Activated CD8-positive, alpha-beta T cell treated with anti-CD3 and anti-CD28 coated beads, Interleukin-2, amount 10 ng/mL, durations not matched to agents 7 days and 5 days (primary cell): ENCODE measurements at places on chromosomes 2 and 18. TPM values are rescaled to one million over a fixed set of nuclear protein-coding genes. Genes with fewer than 3 reads are reported as not detected.
A peak's percentile ranks its signal among the peaks of the same experiment; 100 is the strongest.

- H3K4me3 ChIP-seq: no peak overlapping the region
- no peaks in the 10 kb centered on the region for H3K27me3 ChIP-seq
- peak; percentile 65 for DNase-seq
- no peak overlapping the region for H3K27ac ChIP-seq
These were observed 51.8 kb downstream of the USP34 start for GRCh38 chr2:61419129-61419528.

DNA sequence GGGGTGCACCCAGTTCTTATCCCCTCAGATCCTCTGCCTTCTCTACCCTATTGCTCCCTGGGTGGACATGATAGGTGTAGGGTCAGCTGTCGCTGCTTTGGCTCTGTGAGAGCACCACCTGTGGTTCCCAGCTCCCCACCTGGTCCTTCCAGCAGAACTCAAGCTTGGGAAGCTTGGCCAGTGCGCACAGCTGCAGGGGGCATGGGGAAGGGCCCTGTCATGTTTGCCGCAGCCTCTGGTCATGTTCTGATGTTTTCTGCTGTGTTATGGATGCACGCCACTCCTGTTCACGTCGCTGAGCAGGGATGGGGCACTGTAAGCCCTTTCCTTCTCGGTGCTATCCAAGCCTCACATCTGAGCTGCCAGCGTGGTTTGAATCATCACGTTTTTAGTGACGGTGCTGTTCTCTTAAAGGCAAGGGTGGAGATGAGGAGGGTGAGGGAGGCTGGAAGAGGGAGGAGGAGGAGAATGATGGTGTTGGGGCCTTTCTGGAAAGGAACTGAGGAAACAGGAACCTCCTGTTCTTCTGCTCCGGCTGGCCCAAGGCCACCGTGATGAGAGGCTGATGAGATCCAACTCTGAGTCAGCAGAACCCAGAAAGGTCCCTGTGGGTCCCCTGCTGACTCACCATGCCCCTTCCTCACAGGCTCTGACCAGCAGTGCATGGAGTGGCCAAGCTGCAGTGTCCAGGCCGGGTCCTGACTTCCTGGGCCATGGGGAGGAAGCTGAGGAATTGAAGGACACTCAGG, 78.0 kb downstream of the LIPG start:
- H3K27ac ChIP-seq: no peak overlapping the region
- peaks cover 9% of the 10 kb centered on the region for H3K27me3 ChIP-seq
- H3K4me1 ChIP-seq: no peaks in the 10 kb centered on the region
- no peaks in the 10 kb centered on the region for H3K36me3 ChIP-seq
- H3K4me3 ChIP-seq: no peak overlapping the region

GRCh38 chr2:16208921-16209320, 268.6 kb downstream of the MYCN start:
- H3K27me3 ChIP-seq: peaks cover 5% of the 10 kb centered on the region
- H3K36me3 ChIP-seq: no peaks in the 10 kb centered on the region
- no peak for DNase-seq
- no peak overlapping the region for H3K4me3 ChIP-seq
- no peak overlapping the region for H3K27ac ChIP-seq
- no peaks in the 10 kb centered on the region for H3K4me1 ChIP-seq

DNA sequence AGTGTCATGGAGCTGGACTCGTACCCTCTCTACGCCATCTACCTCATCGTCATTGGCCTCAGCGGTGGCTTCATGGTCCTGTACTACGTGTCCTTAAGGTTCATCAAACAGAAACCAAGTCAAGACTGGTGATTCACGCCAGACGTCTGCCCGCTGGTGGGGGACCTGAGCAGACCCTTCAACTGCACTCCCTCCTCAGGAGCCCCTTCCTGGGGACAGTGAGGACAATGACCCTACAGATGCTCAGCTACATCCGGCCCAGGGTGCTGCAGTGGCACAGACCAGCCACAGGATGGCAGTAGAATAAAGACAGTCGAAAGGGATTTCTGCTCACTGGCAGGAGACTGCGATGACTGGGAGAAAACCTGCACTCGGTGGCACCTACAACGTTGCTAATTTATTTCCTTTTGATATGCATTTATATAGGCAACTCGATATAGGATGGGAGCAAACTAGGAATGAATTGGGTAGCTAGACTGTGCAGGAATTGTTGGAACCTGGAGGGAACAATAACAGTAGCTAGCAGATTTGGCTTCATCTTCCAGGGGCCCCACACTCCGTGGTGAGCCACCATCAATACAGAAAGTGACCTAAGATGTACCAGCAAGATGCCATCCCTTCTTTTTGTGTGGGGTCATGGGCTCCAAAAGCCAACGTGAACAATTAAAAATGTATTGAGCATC, 39.2 kb downstream of the ABCG8 start:
- H3K27me3 ChIP-seq: peaks cover 2% of the 10 kb centered on the region
- no peaks in the 10 kb centered on the region for H3K36me3 ChIP-seq
- DNase-seq: peak; percentile 75
- no peak overlapping the region for H3K27ac ChIP-seq

- no peaks in the 10 kb centered on the region for H3K4me1 ChIP-seq
- H3K36me3 ChIP-seq: no peaks in the 10 kb centered on the region
- H3K27ac ChIP-seq: no peak overlapping the region
These were observed 248.7 kb downstream of the SOX11 start for GRCh38 chr2:5940596-5941535.

- H3K27ac ChIP-seq: no peak overlapping the region
- no peak for DNase-seq
- H3K4me3 ChIP-seq: no peak overlapping the region
- peaks cover 7% of the 10 kb centered on the region for H3K4me1 ChIP-seq
These were observed 82.9 kb downstream of the NFATC1 start for GRCh38 chr18:79478484-79479115.

DNA sequence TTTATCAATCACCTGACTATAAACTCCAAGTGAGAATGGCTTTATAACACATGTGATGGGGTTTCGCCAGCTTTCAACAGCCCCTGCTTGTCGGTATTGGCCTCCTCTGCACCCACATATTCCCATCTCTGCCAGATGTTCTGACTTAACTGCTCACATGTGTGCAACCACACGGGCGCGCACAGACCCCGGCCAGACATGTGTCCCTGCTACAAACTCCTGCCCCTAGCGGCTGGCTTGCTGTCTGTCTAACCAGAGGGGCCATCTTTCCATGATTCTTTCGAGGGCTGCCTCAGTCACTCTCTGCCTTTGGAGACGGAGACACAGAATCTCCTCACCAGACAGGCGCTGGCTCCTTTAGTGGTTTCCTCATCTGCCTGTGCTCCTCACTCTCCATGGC, 15.3 kb downstream of the STON1 start:
- no peak overlapping the region for H3K4me3 ChIP-seq
- no peaks in the 10 kb centered on the region for H3K27me3 ChIP-seq
- no peak overlapping the region for H3K27ac ChIP-seq
- no peaks in the 10 kb centered on the region for H3K36me3 ChIP-seq
- no peaks in the 10 kb centered on the region for H3K4me1 ChIP-seq

- H3K36me3 ChIP-seq: no peaks in the 10 kb centered on the region
- H3K27me3 ChIP-seq: no peaks in the 10 kb centered on the region
- no peak overlapping the region for H3K27ac ChIP-seq
- DNase-seq: no peak
- H3K4me3 ChIP-seq: no peak overlapping the region
These were observed 70.5 kb downstream of the KCNG2 start for GRCh38 chr18:79868168-79868784.

DNA sequence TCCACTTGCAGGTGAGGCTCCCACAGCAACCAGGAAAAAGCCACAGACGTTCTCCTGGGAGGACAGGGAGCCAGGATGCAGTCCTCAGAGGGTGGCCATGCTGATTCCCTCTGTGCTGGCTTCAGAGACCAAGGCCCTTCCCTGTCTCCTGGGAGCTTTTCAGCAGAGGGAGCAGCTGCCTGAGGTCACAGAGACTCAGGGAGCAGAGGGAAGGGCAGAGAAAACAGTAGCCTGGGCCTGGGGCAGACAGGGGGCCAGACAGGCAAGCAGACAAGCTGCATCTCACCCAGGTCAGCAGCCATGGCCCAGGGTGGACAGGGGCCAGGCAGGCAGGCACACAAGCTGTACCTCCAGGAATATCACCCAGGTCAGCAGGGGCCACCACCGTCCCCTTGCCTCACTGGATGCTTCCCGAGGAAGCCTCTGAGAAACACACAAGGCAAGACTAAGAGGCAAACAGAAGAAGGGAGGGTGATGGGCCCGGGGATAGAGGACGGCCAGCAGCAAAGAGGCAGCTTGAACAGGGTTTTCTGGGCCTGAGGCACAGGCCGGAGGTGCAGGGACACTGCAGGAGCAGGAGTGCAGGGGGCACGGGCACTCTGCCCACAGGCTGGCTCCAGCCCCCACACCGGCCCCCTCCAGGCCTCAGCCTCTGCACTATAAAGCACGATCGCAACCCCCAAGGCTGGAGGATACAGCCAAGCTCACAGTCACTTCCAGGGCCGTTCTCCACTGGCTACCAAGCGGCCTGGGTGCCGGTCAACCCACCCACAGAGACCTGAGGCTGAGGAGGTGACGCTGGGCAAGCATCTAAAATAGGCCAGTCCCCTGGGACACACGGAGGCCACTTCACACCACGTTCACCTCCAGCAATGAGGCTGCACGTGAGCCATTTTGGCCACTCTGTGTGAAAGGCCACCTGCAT, 6.1 kb downstream of the SLC66A2 start:
- H3K27me3 ChIP-seq: no peaks in the 10 kb centered on the region
- no peak overlapping the region for H3K27ac ChIP-seq
- H3K4me3 ChIP-seq: no peak overlapping the region
- no peak for DNase-seq
- H3K36me3 ChIP-seq: peaks cover 13% of the 10 kb centered on the region

The ZAP70 gene
- 268 TPM for total RNA-seq

The REG1B gene
- total RNA-seq: not detected

The MYOM1 gene
- total RNA-seq: 1.3 TPM

The ERFE gene
- total RNA-seq: 0.37 TPM
